ENCODE measurements at places on chromosomes 12 and 14.

GRCh38 chr12:34295366-34296142 is 273.3 kb downstream of the ALG10 start:
- no peak for DNase-seq

DNA sequence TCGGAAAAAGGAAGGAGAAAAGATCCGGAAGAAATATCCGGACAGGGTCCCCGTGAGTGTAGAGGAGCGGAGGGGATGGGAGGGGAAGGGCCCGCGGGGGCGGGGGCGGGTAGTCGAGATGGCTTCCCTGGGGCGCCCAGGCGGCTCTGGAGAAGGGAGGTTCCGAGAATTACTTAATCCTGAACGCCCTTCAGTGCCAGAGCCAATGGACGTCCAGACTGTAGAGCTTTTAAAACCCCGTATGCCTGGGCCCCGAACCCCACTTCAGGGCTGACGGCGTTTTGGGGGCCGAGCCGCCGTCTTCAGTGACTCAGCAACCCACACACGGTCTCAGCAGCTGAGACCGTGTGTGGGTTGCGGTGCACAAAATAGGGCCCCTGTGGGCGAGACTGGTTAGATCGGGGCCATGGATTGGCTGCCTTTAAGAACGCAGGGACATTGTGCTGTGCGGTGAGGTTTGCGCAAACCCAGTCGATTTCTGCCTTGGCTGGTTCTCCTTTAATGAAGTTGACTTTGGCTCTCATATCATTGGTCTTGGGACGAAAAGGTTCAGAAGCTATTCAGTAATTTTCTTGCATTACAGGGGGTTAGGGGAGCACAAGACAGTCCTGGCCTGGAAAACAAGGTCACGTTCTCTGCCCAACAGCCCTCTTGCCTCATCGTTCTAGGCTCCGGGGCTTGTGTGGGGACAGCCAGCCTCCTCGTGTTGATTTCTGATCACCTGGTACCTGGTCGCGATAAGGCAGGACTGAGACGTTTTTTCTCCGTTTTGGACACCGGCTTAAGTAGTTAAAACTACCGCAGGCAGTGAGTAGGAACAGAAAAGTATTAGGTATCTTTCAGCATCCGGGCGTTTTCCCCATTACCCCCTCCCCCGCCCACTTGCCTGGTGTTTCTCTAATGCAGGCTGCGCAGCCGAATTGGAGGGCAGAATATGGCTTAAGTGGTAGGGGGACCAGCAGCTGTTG is 775 bp downstream of the GABARAPL1 start:
- peak; percentile 92 for DNase-seq

DNA sequence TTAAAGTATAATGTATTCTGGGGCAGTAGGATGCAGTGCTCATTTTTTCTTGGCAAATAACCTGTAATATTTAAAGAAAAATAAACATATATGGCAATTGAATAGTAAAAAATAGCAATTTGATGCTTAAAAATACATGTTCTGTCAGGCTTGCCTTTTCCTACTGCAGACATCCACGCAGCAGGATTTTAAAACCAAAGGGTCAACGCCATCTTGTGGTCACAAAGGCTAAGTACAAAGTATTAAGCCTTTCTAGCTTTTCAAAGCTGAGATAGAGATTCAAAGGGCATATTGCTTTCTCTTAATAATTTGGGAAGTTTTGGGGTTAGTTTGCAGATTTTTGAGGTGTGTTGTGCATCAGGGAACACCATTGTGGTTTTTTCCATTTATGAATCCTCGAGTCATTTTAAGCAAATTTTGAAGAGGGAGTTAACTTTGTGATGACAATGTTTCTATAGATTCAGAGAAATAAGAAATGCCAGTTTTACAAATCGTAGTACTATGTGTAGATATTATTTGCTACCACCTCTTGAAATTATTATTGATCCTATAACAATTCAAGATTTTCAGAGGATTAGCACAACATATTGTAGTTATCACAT is 4.7 kb upstream of the CCER1 start:
- peak; percentile 74 for DNase-seq

DNA sequence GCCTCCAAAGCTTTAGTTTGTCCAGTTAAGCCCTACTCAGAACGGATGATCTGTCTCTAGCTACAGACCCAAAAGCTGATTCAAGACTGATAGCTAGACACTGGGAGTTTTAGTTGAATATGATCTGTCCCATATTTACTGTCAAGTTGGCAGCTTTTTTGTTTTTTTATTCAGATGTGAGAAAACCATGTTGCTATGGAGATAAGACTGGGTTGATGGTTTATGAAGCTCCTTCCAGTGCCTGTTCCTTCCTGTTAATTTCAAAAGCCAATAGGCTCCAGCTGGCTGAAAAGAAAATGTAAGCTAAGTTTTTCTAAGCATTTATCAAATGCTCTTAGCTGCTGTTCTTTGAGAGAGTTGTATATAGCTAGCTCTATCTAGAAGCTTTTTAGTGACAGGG is 4.7 kb downstream of the DYNLL1 start:
- DNase-seq, result no peak

DNA sequence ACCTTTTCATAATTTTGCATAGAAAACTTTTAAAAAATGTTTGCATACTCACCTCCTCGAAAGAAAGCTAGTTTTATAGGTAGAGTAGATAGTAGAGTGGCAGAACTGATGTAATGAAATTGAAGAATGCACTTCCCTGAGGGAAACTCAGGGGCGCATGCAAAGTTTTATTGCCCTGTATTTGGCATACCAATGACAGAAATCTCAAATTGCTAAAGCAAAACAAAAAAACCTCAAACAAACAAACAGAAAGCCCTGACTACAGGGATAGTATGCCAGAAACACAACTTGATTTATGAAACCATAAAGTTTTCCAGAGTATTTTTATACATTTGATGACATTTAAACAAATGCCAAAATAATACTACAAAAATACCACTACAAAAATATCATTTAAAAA is 1.8 kb downstream of the RASSF9 start:
- no peak for DNase-seq

- DNase-seq, result no peak
Observed at GRCh38 chr14:105096206-105096875, 31.1 kb upstream of the GPR132 start.

DNA sequence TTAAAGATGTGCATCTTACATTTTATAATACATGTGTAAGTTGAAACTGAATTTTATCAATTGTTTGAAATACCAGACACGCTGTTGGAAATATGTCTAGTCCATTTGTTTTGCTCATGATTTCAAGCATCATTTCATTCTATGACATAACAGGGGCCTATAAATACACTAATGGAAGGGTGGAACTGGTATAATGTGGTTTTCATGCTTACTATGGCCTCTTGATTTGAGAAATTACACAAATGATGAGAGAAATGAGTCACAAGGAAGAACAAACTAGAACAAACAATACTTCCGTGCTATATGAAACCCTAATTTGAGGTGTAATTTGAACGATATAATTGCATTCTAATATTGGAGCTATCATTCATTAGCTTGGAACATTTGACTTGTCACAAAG is 663.4 kb downstream of the SLC16A7 start:
- no peak for DNase-seq

- no peak for DNase-seq
Observed at GRCh38 chr12:92503029-92503931, 199.5 kb upstream of the PLEKHG7 start.

DNA sequence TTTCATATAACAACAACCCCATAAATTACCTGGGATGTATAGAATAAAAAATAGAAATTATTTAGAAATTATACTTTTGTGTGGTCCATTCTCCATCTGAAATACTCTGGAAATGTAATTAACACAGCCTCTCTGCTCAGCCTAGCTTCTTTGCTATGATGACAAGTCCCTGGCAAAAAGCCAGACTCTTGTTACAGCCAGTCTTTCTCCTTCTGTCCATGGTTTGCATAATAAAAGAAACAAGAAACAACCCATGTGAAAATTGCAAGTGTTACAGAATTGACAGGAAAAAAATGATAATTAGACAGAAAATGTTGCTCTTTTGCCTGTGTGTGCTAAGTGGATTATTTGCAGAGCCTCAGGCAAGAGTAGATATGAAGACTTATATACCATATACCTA is 61.3 kb downstream of the C12orf50 start:
- no peak for DNase-seq

GRCh38 chr14:77302926-77303325 is 17.8 kb downstream of the POMT2 start:
- DNase-seq, result no peak

DNA sequence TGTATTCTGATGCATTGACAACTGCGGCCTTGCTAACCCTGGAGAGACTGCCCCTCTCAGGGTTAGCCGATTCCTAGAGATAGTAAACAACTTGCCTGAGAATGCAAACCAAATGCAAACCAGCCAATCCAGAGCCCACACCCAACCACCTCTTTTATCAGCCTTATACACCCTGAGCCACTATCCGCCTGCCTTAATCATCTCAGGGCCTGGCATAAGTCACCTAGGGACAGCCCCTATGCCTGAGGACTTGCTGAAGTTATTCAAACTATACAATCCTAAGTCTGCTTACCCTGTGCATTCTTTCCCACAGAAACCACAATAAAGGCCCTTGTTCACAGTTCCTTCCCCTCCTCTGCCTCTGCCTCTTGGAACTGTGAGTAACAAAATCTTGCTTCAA is 177.2 kb downstream of the KCNA5 start:
- peak; percentile 95 for DNase-seq

DNA sequence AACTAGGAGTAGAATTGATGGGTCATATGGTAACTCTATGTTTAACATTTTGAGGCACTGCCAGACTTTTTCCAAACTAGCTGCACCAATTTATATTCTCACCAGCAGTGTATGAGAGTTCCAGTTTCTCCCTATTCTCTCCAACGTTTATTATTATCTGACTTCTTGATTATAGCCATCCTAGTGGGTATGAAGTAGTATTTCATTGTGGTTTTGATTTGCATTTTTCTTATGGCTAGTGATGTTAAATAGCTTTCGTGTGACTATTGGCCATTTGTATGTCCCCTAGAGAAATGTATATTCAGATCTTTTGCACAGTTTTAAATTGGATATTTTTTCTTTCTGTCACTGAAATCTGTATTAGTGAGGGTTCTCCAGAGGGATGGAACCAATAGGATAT is 37.8 kb downstream of the HELB start:
- no peak for DNase-seq

- no peak for DNase-seq
Observed at GRCh38 chr14:94773061-94773648, 3.2 kb upstream of the GSC start.

DNA sequence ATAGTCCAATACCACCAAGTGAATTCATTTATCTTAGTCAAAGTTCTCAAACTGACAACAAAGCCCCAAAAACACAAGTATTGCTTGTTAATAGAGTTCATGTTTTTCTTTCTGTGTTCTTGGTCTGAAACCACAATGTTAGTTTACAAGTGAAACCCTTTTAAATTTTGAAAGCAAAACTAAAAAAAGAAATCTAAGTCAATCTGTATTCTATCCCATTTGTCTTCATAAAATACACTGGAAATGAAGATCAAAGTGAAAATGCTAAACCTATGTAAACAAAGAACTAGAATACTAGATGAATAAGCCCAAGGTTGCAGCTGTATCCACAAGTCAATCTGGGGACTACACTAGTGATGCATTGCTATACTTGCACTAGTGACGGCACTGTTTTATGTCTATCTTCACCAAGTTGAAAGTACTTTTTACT is 10.4 kb downstream of the MAP4K5 start:
- DNase-seq, result no peak

GRCh38 chr14:104471114-104471513 is 108.5 kb upstream of the C14orf180 start:
- DNase-seq, result no peak

DNA sequence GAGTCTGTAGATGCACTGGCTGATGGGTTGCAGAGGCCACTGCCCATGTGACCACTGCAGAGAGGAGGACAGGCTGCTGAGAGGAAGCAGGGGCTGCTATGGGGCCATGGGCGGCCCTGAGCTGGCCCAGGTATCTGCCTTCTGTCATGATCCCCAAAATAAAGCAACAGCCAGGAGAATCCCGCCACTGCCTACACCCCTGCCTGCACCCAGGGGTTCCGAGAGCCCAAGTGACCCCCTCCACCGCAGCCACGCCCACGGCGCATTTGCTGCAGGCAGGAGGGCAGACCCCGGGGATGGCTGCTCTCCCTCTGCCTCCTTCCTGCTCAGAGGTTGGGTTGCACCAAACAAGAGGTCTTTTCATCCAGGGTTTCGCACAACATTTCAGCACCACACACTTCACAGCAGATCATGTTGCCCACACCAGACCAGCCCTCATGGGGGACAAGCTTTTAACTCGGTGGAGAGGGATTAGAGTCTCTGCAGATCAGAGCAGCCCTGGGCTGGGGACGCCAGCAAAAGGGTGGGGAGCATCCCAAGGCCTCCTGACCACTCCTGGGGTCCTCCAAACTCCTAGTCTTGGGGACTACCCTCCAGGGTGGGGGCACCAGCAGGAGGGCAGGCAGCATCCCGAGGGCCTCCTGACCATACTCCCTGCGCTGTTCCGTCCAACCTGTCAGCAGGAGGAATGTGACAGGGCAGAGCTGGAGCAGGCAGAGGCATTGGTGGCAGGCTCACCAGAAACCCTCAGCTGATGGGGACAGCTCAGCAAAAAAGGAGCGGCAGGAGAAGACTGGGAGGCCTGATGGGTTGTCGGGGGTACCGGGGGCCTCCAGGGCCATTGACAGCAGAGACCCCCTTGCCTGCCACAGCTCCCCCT is 14.1 kb downstream of the CCDC85C start:
- no peak for DNase-seq

GRCh38 chr12:6953442-6954315 is 2.5 kb downstream of the PTPN6 start:
- DNase-seq, result peak; percentile 98

DNA sequence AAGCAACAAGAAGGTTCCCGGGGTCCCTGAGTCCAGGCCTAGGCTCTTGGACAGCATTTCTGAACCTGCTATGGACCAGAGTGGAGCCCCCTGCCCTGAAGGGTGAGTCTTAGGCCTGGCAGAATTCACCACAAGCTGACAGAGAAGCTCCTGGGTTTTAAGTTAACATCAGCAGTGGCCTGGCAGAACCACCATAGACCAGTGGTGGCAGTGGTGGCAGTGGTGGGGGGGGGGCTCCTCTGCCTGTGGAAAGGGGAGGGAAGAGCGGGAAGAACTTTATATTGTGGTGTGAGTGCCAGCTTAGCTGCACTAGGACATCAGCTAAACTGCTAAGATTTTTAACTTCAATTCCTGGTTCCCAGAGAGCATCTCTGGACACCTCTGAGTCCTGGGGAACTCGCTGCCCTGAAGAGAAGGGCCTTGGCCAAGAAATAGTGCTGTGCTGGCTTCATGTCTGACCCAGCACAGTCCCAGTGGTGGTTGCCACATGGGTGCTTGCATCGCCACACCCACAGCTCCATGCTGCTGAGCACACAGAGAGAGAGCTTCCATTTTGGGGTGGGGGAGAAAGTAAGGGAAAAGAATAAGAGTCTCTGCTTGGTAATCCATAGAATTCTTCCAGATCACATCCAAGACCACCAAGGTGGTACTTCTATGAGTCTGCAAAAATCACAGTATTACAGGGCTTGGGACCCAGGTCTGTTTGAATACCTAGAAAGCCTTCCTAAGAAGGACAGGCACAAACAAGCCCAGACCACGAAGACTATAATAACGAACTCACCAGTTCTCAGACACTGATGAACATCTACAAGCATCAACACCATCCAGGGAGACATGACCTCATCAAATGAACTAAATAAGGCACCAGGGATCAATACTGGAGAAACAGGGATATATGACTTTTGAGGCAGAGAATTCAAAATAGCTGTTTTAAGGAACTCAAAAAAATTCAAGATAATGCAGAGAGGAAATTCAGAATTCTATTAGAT is 20.4 kb upstream of the RNF212B start:
- no peak for DNase-seq
